Muscle of back (tissue), 13 donors: ENCODE measurements at places on chromosomes 4 and X.

DNA sequence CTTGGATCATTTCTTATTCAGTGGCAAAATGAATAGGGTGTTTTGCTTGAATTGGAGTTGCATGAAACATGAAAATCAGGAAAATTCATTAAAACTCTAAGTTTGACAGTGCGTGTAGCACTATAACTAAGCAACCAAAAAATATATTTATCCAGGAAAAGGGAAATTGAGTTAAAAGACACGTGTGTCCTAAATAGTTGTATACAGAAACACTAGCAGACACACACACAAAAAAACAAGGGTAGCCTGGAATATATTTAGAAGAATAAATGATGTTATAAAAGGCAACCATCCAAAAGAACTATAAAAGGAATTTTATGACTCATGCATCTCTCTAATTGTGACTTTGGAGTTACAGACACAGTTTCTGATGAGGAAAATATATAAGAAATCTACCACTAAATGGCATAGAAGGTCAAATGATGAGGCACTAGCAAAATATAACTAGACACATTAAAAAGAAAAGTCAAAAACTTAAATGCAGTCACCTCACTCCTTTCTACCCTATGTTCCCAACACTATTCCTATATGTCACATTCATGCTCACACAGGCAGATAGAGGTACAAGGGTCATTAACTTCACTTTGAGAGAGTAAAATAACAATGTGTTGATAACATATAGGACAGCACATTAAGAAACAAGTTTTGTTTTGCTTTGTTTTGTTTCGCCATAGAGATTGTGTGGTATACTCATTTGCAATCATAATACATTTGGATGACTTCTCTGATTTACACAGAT, 793.6 kb upstream of the INTU start:
- peak; percentile 25 for DNase-seq

GRCh38 chr4:18203966-18204365, 182.4 kb upstream of the LCORL start:
- DNase-seq: no peak

DNA sequence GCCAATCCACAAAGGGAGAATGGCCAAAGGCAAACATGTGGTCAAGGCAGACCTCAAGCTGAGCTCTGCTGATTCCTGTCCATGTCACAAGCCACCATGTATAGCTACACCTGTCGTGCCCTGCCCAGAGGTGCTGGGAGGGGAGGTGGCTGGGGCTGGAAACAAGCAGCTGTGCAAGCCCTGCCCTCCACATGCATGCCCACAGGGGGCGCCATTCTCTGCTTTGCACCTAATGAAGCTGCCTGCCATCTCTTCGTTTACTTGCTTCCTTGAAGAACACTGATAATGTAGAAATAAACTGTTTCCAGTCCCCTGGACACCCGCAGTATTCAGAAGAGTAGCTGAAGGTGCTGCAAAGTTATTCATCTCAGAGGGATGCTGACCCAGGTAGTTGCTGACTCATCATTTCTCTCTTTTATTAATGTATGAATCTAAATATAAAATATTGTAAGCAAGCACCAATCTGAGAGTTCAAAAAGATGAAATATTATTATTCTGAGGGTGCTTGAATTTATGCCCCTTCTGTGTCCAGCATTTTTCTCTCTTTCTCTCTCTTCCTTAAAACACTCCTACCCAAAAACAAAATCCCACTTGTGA, 278.6 kb downstream of the ADGRA3 start:
- DNase-seq: no peak

DNA sequence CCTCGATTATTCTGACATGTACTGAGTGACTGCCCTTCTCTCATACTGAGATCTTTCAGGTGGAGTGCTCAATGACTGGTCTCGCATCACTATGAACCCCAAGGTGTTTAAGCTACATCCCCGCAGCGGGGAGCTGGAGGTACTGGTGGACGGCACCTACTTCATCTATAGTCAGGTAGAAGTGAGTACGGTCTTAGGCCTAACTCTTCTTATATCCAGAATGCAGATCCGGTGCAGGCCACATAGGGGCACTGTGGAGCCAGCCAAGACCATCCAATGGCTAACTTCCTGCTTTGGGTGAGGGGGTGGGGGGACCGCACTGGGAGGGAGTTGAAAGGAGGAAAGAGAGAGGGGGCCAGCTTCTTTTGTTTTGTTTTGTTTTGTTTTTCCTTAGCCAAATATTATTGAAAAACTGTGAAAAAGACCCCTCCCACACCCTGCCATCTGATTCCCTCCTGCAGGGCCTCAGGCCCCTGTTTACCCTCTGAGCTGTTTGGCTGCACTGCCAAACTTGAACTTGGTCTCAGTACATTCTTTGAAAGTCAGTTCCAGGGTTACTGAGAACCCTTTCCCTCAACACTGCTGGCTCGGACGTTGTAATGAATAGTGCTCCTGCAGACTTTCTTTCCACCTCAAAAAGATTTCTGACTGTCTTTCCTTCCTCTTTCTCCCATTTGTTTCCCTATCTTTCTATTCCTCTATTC, 16.2 kb downstream of the AWAT2 start:
- DNase-seq: no peak

GRCh38 chrX:26008042-26008441, 130.1 kb upstream of the MAGEB18 start:
- DNase-seq: no peak

- DNase-seq: no peak
Observed at GRCh38 chr4:25223802-25224375, 9.9 kb upstream of the PI4K2B start.

GRCh38 chr4:6880691-6881090, 28.9 kb upstream of the TBC1D14 start:
- no peak for DNase-seq

DNA sequence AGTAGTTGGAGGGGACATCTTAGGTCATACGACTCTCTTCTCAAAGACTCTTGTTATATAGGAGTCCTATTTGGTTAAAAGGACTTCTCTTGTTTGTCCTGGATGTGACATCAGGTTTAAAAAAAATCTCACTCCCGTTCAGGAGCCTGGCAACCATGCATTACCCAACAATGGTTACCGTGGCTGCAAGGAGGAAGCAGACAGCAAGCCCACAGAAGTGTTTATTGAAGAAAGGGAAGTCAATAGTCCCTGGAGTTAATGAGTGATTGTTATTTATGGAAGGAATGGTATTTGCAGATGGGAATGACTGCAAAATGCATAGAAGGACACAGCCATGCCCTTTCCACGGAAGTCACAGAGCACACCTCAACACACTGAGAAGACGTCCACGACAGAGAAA, 75.9 kb upstream of the ENPP6 start:
- no peak for DNase-seq

GRCh38 chrX:1323315-1323714, 13.3 kb upstream of the IL3RA start:
- DNase-seq: no peak

- no peak for DNase-seq
Observed at GRCh38 chrX:55326985-55327384, 62.3 kb upstream of the PAGE3 start.

- peak; percentile 63 for DNase-seq
Observed at GRCh38 chr4:52037689-52038102, 403 bp downstream of the SGCB start.

GRCh38 chrX:116172976-116173375, 2.4 kb downstream of the AGTR2 start:
- DNase-seq: peak; percentile 82

DNA sequence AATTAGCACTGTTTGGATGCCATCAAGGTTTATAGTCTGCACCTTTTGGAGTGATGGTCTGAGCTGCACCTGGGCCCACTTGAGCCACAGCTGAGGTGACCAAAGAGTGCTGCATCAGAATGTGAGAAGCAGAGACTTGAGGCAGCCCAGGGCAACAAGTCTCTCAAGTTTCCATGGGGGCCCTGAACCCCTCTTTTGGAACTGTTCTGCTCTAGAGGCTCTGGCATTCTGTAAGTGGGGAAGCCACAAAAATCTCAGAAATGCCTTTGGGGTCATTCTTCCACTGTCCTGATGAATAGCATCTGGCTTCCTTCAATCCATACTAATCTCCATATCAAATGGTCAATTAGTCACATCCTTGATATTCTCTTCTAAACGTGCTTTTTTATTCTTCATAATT, 298.4 kb upstream of the MAOA start:
- no peak for DNase-seq

DNA sequence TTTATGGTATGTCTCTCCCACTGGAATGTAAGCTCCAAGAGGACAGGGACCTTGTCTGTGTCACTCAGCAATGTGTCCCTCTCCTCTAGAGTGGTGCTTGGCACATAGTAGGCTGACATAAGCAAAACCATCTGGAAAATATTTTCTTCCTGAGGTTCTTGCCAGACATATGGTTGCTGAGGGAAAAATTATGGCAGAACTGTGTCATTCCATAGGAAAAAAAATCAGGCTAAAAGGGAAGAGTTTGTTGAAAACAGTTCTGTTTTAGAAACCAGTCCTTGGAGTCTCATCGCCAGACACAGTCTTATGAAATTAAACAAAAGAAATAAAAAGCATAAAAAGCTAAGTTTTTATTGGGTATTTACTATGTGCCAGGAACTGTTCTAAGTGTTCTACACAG, 60.9 kb downstream of the RTL9 start:
- peak; percentile 55 for DNase-seq

- no peak for DNase-seq
Observed at GRCh38 chr4:121016611-121017010, 55.7 kb downstream of the NDNF start.

- no peak for DNase-seq
Observed at GRCh38 chr4:70533211-70533610, 14.8 kb downstream of the AMTN start.

GRCh38 chr4:38519666-38520065, 144.3 kb upstream of the KLF3 start:
- no peak for DNase-seq

GRCh38 chr4:120922381-120923206, at the start of gene PRDM5:
TSS of gene PRDM5 (minus strand) at chr4:120922726. CDS start at chr4:120922608, 118 bp downstream.
- peak; percentile 57 for DNase-seq

DNA sequence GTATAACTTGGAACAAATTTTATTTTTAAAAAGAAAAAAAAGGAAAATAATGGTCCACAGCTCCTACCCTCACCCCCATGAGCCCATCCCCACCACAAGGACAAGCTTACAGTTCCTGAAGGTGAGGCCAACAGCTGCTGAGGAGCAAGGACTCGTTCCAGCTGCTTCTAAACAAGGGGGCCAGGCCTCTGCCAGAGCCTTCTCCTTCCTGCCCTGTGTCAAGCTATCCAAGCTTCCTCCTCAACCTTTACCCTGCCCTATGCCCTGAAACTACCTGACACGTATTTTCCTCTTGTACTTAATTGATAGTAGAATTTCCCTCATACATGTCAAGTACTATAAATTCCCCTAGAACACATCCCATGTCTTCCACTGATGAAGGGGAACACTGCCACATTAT, 8.8 kb downstream of the SH3D19 start:
- DNase-seq: no peak

DNA sequence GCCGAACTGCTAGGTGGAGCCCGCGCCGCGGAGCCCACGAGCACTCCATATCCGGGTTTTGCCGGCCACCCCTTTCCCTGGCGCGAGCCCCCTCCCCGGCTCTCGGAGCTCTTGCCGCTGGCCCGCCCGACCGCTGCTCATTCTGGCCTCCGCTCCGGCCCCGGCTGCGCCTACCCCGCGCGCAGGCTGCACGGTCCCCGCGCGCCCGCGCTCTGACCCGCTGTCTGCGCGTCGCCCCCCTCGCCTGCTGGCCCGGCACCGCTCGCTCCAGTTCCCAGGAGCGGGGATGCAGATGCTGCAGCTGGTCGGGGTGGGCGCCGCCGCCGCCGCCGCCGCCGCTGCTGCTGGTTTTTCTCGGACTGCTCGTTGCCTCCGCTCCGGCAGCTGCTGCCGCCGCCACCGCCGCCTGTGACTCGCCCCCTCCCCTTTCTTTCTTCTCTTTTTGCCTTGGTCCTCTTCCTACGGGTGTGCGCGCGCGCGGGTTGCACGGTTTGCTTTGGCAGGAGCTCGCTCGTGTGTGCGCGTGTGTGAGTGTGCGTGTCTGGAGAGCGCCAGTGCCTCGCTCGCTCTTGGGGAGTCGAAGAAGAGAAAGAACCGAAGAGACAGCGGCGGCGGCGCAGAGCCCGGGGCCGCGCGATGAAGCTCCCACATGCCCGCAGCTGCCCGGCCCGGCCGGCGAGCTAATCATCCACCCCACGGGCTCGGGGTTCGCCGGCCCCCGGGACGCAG, at the start of gene ADGRL3:
TSS of gene ADGRL3 (plus strand) at position 140 of the 729 bp plus-strand sequence.
- DNase-seq: peak; percentile 51

- no peak for DNase-seq
Observed at GRCh38 chr4:159212675-159213293, 109.9 kb downstream of the RAPGEF2 start.

DNA sequence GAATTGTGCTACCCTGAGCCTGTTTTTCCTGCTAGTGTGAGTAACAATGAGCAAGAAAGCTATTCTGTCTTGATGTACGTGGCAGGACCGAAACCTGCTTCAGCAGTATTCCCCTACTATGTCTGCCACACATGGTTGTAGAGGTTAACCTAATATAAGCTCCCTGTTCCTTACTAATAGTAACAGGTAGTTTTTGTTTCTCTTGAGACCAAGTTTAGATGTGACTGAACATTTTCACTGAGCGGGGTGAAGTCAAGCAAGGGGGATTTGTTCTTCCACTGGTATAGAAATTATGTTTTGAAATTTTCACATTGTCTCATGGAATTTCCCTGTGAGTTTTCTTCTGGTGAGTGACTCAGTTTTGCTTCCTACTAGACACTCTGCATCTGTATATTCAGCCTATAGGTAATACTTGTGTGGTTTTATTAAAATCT, 37.3 kb downstream of the RRAGB start:
- no peak for DNase-seq

- no peak for DNase-seq
Observed at GRCh38 chr4:148454835-148455234, 12.6 kb upstream of the NR3C2 start.

GRCh38 chr4:26220696-26221095, 100.1 kb upstream of the RBPJ start:
- peak; percentile 86 for DNase-seq

GRCh38 chrX:28848707-28849106, 261.5 kb downstream of the IL1RAPL1 start:
- no peak for DNase-seq

DNA sequence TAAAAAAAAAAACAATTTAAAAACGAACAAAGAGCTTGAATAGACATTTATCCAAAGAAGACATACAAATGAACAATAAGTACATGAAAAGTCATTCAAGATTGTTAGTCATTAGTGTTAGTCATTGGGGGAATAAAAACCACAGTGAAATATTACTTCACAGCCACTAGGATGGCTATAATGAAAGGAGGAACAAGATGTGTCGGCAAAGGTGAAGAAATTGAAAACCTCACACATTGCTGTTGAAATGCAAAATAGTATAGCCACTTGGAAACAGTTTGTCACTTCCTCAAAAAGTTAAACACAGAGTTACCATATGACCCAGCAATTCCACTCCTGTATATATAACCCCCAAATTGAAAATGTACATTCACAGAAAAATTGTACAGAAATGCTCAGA, 45.2 kb upstream of the SLC39A8 start:
- no peak for DNase-seq

- DNase-seq: no peak
Observed at GRCh38 chrX:117843749-117844148, 272.9 kb downstream of the KLHL13 start.

DNA sequence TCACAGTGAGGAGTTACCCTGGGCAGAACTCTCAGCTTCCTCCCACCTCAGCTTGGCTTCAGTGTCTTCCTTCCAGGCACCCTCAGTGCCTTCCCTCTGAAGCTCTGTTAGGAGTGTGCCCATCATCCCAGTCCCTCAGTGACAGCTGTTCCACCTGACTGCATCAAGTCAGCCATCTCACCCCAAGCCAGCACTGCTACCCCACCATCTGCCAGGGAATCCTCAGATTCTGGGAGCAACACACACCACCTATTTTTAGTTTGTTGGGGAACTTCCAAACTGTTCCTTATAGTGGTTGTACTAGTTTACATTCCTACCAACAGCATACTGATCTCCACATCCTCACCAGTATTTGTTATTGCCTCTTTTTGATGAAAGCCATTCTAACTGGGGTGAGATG, 182.9 kb downstream of the RELL1 start:
- DNase-seq: no peak
